Frontal cortex (tissue), 4 donors: ENCODE measurements at places on chromosomes 6 and 20. TPM values are rescaled to one million over a fixed set of nuclear protein-coding genes. Genes with fewer than 3 reads are reported as not detected.

GRCh38 chr6:111777357-111777756, 95.9 kb downstream of the FYN start:
- no peak for DNase-seq

- DNase-seq, result no peak
Observed at GRCh38 chr6:41671376-41671775, 33.1 kb downstream of the MDFI start.

DNA sequence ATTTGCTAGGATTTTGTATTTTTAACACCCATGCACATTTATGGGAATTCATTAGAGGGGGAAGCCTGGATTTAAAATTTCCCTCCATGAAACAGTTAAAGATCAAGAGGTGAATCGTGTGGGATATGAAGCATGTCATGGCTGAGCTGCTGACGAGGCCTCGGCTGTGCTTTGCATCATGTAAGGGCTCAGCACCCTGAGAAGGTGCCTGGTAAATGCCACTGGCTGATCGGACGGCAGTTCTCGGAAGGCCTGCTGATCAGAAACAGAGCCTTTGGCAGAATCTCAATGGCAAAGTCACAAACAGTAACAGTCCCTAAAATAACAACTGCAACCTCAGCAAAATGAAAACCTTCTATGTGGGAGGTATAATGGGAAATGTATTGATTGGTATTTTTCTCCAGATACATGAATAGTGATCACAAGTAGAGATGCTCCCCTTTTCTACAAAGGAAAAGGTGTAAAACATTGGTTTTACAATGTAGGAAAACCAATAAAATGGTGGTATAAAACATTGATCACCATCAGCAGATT, 53.0 kb upstream of the FUCA2 start:
- DNase-seq, result no peak

- DNase-seq, result no peak
Observed at GRCh38 chr6:30500421-30501355, 11.4 kb downstream of the HLA-E start.

DNA sequence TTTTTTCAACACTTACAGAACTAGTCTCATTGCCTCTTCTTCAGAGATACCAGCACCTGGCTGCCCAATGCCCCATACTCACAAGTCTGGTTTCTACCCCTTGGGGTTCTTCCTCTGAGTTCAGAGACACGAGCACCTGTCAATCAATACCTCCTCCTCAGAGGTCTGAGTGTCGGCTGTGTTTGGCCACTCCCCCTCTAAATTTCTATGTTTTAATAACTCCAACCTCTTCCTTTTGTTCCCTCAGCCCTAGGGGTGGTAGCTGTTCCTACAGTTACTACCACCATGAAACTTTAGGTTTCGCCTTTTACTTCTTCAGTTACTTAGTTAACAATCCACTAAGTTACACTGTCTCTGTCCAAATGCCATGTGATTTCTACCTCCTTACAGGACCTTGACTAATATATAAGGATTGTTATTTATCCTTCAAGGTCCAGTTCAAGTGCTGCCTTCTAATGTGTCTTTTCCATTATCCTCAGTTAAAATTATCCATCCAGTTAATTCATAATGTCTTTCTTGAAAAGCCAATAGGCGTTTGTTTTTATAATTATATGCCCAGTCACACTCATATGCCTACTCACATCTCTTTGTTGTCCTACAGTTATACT, 14.6 kb upstream of the PHF20 start:
- DNase-seq, result no peak

C20orf204 gene
- 1.2 TPM for total RNA-seq
